Activated CD4-positive, alpha-beta memory T cell treated with anti-CD3 and anti-CD28 coated beads for 36 hours (primary cell): ENCODE measurements at places on chromosomes 2 and 18. TPM values are rescaled to one million over a fixed set of nuclear protein-coding genes. Genes with fewer than 3 reads are reported as not detected.

Gene SNTG2
- 0.94 TPM for total RNA-seq

GRCh38 chr2:68741238-68741637, 6.6 kb downstream of the ARHGAP25 start:
- no peak for DNase-seq

Gene MERTK
- 1.0 TPM for total RNA-seq

DNA sequence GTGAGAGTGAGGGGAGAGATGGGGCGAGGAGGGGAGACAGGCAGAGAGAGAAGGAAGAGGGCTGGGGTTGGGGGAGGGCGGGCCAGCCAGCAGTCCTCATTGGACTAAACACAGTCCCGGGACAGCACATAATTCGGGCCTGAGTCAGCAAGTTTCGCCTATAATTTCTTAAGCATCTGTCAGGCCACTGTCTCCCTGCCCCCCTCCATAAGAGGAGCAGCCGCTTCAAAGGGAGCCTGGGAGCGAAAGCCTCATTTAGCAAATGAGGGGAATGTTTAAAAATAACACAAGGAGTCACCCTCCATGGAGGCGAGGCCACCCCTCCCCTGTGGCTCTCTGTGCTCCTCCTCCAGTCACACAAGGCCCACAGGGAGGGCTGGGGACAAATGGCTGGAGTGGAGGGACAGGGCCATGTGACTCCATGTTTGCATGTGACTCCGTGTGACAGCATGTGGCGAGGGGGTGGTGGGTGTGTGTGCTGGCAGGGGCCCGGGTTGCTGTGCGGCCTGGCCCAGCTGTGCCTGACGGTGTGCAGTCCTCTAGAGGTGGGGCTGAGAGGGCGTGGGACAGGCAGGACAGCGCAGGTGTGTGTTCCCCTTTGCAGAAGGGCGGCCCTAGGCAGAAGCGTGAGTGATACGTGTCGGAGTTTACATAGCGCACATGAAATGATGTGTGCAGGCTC, 162.4 kb downstream of the CELF4 start:
- no peak for DNase-seq
